ENCODE measurements at places on chromosomes 5 and 9.

DNA sequence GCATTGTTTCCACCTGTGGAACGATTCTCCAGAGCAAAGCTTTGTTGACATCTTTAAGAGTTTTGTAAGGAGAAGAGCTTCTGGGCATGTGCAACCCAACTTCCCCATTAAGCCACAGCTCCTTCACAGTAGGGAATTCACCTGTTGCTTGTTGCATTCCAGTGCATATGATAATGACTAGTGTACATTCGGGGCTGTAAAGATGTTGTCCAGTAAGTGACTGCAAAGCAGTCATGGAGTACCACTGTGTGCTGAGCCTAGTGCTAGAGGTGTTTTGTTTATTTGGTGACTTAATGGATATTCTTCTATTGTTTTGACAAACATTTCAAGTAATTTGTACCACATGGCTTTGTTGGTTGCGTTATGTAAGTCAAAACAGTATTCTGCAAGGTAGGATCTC lies 12.8 kb downstream of the UGCG start:
- no peak for DNase-seq

- DNase-seq, result no peak
Measured at GRCh38 chr5:32013658-32014057, 160.5 kb downstream of the GOLPH3 start.

- DNase-seq, result no peak
Measured at GRCh38 chr5:55993731-55994494, 850 bp downstream of the IL6ST start.

GRCh38 chr5:77841616-77842015 lies 65.5 kb upstream of the TBCA start:
- DNase-seq, result no peak

DNA sequence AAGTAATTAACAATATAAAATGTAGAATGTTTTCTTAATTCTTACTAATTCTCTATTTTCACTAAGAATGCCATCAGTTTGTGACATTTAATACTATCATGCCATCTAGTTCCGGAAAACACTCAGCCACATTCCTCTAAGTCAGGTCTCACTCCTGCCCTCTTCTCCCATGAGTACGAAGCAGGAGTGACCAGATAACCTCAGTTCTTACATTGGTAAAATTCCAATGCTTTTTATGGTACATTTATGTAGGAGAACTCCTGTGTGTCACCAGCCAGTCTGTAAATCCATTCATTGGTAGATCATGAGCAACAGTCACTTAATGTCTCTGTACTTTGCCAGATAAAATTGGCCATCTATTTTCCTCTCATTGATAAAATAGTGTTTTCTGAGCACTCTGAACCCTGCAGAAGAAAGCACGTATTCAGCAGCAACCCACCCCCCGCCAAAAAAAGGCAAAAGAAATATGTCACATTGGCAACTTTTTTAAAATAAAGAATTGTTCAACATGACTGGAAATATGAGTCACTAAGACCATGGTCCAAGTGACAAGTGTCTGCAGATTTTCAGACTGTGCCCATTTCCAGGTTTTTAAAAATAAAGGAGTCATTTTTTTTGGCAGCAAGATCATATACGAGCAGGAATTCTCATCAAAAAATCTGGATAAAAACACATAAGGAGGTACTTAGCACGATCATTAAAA lies 11.8 kb downstream of the GLIS3 start:
- DNase-seq, result no peak

GRCh38 chr5:55162666-55163065 lies 2.7 kb downstream of the GPX8 start:
- DNase-seq, result no peak

GRCh38 chr9:87546704-87547103 lies 49.0 kb downstream of the DAPK1 start:
- no peak for DNase-seq

DNA sequence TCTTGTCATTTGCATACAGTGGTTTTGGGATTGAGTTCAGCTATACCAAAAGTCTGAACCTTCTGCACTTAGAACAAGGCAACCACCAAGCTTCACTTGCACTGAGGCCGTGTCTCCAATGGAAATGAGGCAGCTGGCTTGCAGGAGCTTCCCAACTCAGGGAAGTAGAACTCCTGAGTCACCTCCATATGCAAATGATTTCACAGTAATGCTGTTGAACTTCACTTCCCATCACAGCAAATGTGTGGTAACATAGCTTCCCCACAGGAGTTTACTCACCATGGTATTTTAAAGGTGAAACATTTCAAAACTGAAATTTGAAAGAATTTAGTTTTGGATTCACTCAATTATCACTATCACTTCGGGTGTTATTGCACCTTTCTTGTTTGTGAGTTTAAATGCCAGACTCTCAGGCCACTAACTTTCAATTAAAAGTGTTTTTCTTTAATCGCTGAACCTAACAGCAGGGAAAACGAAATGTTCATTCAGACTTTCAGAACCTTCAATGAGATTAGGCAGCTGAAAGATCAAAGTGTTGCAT lies 9.0 kb downstream of the CD274 start:
- no peak for DNase-seq

GRCh38 chr9:91275655-91276054 lies 86.1 kb downstream of the AUH start:
- no peak for DNase-seq

- no peak for DNase-seq
Measured at GRCh38 chr9:110583237-110583636, 3.7 kb upstream of the SVEP1 start.

- no peak for DNase-seq
Measured at GRCh38 chr9:91919621-91920020, 30.4 kb downstream of the ROR2 start.

- DNase-seq, result no peak
Measured at GRCh38 chr5:7117961-7118360, 278.0 kb upstream of the ADCY2 start.

DNA sequence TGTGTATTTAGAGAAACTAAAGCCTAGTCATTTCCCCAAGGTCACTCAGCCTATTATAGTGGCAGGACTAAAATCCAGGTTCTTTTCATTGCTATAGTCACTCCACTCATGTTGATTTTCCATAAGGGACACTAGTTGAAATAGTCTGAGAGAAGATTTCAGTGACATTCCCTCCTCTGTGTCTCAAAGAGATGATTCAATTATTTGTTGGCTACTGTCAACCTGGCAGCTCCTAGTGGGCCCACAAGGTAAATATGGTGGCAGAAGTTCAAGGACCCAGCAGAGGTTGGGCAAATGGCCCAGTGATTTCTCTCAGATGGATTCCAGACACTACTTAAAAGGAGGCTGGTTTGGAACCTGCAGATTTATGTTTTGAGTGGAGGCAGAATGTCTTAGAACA lies 48.1 kb downstream of the G3BP1 start:
- no peak for DNase-seq

- DNase-seq, result no peak
Measured at GRCh38 chr5:72307573-72307967, 12.5 kb downstream of the MRPS27 start.

DNA sequence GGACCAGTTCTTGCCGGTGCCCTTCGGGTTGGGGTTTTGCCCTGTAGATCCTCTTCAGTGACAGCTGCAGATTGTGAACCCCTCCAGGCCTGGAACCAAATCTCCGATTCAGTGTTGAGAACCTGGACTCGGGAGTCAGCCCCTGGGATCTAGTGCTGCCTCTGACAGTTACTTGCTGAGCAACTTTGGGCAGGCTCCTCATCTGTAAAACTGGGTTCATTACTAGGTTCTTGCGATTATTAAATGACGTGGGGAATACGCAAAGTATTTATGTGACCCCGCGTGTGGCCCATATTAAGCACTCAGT lies 600 bp downstream of the ERCC6L2 start:
- no peak for DNase-seq

DNA sequence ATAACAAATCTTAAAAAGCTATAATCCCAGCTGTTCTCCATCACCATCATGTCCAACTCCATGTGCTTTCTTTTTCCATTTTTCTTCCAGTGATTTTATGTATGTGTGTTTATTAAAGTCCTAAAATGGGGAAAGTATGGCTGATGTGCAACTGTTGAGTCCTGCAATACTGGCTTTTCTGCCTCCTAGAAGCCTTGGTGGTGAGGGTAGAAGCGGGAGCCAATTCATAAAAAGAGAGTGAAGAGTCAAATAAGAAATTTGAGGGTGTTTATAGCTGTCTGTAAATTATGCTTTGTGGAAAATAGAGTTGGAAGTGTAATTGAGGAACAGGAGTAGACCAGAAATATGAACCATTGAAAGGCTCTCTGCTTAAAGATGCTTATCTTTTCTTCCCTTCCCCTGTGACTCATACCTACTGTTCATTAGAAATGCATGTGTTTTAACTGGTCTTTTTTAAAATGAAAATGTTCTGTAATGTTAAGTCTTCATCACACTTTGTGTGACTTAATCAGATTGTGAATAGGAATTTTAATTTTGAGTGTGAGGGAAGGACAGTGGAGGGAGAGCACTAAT lies 80.1 kb downstream of the ZCCHC7 start:
- no peak for DNase-seq
